Metanephros (tissue), 2 donors: ENCODE measurements at places on chromosomes 3 and 15. TPM values are rescaled to one million over a fixed set of nuclear protein-coding genes. Genes with fewer than 3 reads are reported as not detected.

CCDC39 gene
- total RNA-seq = not detected

RASA2 gene
- 14.8 TPM for total RNA-seq

ZNF620 gene
- total RNA-seq = 8.9 TPM

SRP14 gene
- 128 TPM for total RNA-seq

GRAMD2A gene
- 0.82 TPM for total RNA-seq

VGLL3 gene
- 7.5 TPM for total RNA-seq

CYP8B1 gene
- total RNA-seq = 0.35 TPM

CASR gene
- total RNA-seq = 24.4 TPM

COL8A1 gene
- total RNA-seq = 13.0 TPM

ADAMTS7 gene
- total RNA-seq = 37.3 TPM

DNASE1L3 gene
- 10.0 TPM for total RNA-seq

CCR1 gene
- total RNA-seq = 4.3 TPM

EFCAB12 gene
- total RNA-seq = 2.3 TPM

APBA2 gene
- 15.9 TPM for total RNA-seq

TMCO5A gene
- not detected for total RNA-seq

MEX3B gene
- total RNA-seq = 16.7 TPM

SLC9C1 gene
- total RNA-seq = 1.5 TPM

CD96 gene
- 2.6 TPM for total RNA-seq

SLC12A1 gene
- 578 TPM for total RNA-seq

ADAMTSL3 gene
- 11.9 TPM for total RNA-seq

KLF13 gene
- 42.6 TPM for total RNA-seq

P2RY12 gene
- 2.5 TPM for total RNA-seq

SPATA12 gene
- not detected for total RNA-seq

GOLGA8H gene
- total RNA-seq = 0.88 TPM

STRC gene
- 0.82 TPM for total RNA-seq

B3GNT5 gene
- total RNA-seq = 12.5 TPM

UBAP1L gene
- 5.6 TPM for total RNA-seq

HGD gene
- total RNA-seq = 38.9 TPM

FANCD2OS gene
- not detected for total RNA-seq

MSL2 gene
- total RNA-seq = 29.1 TPM

KPNA4 gene
- 40.3 TPM for total RNA-seq

GOLGA6L7 gene
- not detected for total RNA-seq

C3orf20 gene
- total RNA-seq = 0.18 TPM

CCR9 gene
- total RNA-seq = 0.18 TPM
